CD4-positive, alpha-beta T cell treated with Interleukin-15 for 1 hour (primary cell): ENCODE measurements at places on chromosomes 3 and 15.

- DNase-seq, result no peak
Observed at GRCh38 chr3:197522183-197522715, 33.5 kb downstream of the BDH1 start.

DNA sequence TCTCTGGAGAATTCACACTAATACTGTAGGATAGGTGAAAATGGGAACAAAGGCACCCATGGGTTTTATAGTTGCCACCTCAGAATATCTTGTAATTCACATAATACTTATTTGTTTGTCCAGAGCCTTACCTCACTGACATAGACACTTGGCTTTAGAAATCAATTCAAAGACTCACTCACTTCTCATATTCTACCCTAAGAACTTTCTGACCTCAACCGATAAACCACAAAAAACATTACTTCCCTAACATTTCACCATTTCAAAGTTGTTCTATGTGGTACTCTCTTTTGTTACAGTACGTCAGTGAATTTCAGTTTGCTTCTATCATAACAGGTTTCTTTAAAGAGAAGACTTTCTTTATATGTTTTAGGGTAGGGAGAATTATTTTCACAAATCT, 359.3 kb downstream of the IGSF11 start:
- DNase-seq, result no peak

- DNase-seq, result no peak
Observed at GRCh38 chr3:105274958-105275357, 91.8 kb upstream of the ALCAM start.

DNA sequence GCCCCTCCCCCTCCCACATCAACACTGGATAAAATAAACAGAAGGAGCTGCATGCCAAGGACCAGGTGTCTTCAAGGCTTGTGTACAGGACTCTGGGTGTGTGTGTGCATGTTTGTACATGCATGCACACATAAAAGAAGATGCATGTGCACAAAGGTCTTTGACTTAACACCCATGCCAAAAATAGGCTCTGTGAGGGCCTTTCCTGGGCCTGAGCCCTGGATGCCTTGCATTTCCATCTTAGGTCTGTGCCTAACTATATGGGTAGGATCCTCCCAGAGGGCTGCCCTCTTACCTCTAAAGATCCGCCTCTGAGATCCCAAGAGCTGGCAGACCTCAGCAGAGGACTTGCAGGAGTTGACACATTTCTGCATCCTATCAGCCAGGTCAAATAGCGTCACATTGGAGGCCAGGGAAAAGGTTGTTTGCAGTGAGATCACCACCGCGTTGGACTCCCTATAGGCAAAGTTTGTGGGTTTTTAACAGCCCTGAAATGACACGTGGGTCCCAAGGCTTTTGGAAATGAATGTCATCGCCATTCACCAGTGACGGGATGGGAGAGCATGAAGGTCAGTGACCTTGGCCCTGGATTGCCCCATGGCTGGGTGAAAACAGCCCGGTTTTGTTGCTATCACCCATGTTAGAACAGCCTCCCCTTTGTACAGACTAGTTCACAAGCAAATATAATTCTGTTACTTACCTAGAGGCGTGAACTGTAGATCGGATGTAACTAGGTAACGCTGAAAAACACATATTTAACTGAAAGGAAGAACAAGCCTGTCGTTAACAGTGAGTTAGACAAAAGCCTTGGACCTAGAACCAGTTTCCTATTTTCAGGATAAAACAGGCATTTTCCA, 54.0 kb downstream of the HEG1 start:
- DNase-seq, result no peak

DNA sequence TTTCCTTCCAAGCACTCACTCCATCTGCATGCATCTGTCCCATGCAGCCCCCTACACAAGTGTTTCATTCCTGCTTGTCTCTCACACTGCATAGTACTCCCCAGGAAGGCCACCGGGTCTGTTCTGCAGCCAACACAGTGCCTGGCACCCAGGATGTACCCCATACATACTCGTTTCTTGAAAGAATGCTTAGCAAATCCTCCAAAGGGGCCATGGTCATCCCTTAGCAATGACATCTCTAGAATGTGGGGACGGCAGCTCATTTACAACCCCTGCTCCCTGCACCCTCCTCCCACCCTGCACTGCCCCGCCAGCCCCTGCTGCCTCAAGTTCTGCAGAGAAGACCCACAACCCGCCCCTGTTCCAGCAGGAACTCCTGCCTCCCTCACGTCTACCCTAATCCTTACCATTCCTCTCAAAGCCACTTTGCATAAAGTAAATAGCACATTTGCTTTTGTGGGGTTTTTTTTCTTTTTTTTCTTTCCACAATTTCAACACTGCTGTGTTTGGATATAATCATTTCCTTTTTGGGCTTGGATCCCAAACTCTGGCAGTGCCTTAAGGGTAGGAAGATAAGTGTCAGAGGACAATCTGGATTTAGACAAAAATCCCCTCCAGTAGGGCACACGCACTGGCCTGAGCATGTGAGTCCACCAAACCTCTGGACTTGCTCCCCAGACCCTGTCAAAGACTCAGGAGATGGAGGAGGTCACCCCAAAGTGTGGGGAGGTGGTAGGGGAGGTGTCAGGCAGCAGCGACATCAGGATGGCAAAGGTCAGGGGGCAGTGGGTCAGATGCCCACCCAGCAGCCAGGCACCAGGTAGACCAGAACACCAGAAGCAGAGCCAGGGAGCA, 68.4 kb downstream of the MEGF11 start:
- DNase-seq, result no peak

DNA sequence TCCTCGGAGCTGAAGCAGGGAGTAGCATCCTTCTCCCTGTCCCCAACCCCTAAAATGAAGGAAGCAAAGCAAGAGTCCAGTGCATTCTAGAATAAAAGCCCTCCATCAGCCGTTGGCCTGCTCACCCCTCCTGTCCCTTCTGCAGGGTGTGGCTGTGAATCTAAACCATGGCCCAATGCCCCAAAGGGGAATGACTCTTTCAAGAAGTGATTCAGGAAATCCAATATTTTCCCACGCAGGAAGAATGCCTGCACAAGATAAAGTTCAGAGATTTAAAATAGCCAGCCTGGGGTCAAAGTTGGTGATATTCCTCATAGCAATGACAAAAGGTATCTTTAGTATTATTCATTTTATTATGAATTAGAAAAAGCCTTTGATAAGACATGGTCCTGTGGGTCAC, 38.5 kb downstream of the SLCO2A1 start:
- no peak for DNase-seq

DNA sequence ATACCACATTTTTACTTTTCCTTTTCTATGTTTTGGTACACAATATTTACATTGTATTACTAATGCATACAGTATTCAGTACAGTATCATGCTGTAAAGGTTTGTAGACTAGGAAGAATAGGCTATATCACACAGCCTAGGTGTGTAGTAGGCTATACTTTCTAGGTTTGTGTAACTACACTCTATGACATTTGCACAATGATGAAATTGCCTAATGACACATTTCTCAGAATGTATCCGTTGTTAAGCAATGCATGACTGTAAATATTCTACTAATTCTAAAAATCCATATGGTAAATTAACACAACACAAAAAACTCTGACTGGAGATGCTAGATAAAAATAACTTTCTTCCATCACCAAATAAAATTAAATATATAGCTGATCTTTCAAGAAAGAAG, 16.2 kb downstream of the NEDD4 start:
- no peak for DNase-seq

- no peak for DNase-seq
Observed at GRCh38 chr3:171023566-171023965, 3.0 kb downstream of the SLC2A2 start.

DNA sequence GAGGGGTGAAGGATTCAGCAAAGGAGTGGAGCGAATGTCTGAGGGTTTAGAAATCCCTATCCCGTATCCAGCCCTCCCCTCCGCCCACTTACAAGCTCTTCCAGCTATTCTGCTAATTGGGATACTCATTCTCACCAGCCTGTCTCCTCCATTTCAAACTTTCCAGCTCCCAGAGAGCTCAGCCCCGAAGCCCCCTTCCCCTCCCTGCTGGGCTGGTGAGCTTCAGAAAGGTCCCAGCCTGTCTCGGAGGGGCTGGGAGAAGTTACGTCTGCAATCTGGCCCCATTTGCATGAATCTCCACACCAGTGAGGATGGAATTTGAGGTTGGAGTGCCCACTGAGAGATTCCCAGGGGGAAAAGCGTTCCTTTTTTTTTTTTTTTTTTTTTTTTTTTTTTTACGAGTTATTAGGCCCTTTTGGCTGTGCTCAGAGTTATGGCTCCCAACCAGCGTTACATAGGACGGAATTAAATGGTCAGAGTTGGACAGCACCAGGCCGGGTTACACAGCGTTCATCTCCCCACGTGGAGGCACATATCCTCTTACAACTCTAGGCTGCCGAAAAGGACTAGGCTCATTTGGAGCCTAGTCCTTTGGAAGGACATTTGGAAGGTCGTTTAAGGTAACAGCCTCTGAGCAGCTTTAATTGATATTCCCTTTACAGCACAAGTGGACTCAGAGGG, 34.6 kb downstream of the FGD5 start:
- DNase-seq, result no peak

DNA sequence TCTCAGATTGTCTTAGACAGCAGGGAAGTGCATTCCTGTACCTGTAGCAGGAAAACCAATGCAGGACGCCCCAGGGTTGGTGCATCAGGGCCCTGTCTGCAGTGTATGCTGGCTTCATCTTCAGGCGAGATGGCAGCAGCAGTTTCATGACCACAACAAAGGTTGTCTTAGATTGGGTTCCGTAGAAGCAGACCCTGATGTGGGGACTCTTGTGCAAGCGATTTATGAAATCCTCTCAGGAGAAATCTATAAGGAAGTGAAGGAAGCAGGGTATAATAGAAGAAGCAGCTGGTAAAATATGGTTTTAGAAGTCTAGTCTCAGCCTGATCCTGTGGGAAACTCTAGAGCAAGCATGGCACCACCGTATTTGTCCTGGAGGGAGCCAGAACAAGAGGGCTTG, 25.0 kb downstream of the DNAH1 start:
- no peak for DNase-seq

DNA sequence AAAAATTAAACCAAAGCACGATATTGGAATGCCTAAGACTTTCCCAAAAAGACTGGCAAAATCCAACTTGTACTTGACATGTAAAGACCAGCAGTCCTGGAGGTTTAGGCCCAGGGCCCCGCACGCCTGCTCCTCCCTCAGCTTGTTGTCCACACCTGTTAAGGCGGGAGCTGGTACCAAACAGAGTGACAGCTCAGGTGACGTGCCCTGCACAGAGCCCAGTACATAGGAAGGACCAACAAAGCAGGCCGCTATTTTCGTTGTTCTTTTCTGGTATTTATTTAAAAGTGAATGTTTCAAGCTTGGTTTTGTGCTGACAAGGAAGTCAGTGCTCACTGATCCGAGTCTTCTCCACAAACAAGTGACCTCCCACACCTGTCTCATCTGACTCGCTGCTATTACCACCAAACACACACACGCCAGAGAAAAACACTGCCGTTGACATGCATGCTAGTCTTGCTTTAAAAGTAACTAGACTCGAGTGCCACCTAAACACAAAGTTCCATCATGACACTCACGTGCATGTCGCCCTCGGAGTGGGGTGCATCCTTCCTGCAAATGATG, 50.2 kb downstream of the HERC2 start:
- DNase-seq, result no peak

DNA sequence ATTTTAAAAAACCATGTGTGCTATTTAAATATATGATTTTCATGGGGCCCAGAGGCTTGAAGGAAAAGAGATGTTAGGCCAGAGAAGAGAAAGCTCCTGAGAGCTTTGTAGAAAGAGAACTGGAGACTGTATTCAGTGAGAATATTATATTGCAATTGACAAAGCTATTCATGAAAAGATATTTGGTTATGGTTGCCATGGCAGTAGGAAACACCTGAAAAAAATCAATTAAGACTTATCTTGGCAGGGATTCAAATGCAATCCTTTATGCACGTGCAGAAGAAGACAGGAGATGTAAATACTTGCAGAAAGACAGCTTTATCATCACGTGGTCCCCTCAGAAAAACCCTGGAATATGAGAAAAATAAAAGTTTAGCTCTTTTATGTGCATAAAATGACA, 636.0 kb upstream of the TBL1XR1 start:
- no peak for DNase-seq

DNA sequence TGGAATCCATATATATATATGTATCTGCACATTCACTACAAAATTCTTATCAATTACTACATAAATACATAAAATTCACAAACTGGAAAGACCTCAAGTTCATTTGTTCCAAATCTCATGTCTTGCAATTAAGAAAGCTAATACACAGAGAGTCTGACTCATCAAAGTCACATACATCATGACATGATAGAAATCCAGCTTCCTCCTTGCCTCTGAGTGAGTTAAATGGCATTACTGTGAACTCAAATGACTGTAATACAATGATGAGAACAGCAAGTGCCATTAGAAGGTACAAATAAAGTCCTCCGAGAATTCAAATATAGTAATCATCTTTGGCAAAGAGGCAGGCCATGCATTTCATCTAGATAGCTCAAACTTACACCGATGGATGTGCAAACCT, 55.1 kb upstream of the AGTR1 start:
- no peak for DNase-seq

GRCh38 chr15:78195735-78196201, 38.6 kb downstream of the ACSBG1 start:
- peak; percentile 47 for DNase-seq

GRCh38 chr3:148187296-148187695, 510.4 kb upstream of the AGTR1 start:
- DNase-seq, result no peak

DNA sequence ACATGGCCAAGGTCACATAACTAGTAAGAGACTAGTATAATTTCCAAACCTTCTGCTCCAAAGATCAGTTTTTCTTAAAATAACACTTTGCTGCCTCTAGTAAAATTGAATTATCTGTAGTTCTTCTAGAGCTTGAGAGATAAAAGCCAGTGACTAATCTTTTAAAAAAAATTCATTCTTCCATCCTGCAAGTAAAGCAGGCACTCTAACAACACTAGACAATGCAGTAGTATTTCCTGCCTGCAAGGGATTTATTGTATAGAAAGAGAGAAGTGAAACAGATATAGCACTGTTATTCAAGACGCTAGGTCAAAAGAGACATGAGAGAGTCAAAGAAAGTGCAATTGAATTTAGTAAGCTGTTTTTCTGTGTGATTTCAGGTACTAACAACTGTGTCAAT, 159.5 kb upstream of the TBC1D5 start:
- no peak for DNase-seq

DNA sequence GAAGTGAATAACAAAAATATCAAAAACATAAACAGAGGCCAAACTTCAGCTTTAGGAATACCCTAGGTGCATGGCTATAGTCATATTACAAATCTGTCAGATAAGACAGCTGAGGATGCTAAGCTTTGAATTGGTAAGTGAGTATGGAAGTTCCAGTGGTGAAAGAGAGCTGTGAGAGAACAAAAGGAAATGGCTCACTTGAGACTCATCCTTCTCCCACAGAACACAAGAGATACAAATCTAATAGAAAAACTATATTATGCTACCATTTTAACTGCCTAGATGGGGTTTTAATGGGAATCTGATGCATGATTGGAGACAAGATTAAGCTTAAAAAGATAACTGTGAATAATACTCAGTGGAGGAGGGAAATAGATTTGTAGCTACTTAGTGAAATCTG, 21.5 kb upstream of the PEX5L start:
- DNase-seq, result no peak
